Thoracic aorta (tissue), 2 donors: ENCODE measurements at places on chromosomes 3 and 15.

DNA sequence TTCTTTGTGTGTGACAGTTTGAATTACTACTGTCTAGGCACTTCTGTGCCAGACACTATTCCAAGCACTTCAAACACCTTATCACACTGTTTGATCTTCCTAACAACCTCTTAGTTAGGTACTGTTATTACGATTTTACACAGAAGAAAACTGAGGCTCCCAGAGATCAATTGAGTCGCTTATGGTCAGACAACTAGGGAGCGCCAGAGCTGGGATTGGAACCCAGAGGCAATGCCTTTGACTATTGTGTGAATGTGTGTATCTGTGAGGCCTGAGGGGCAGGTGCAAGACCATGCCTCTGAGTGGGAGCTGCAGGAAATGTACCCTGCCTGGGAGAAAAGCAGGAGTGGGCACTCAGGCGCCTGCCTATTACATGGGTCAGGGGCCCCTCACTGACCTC, 1.8 kb downstream of the TRH start:
- peaks cover 14% of the 10 kb centered on the region for H3K27me3 ChIP-seq
- H3K27ac ChIP-seq, result no peak overlapping the region
- no peak for DNase-seq
- H3K4me1 ChIP-seq, result peaks cover 20% of the 10 kb centered on the region
- no peak overlapping the region for H3K4me3 ChIP-seq

- no peak overlapping the region for H3K4me3 ChIP-seq
- no peaks in the 10 kb centered on the region for H3K4me1 ChIP-seq
- DNase-seq, result no peak
- no peaks in the 10 kb centered on the region for H3K36me3 ChIP-seq
- no peak overlapping the region for H3K27ac ChIP-seq
- no peaks in the 10 kb centered on the region for H3K27me3 ChIP-seq
Observed at GRCh38 chr15:90709278-90709677, 7.9 kb upstream of the BLM start.

DNA sequence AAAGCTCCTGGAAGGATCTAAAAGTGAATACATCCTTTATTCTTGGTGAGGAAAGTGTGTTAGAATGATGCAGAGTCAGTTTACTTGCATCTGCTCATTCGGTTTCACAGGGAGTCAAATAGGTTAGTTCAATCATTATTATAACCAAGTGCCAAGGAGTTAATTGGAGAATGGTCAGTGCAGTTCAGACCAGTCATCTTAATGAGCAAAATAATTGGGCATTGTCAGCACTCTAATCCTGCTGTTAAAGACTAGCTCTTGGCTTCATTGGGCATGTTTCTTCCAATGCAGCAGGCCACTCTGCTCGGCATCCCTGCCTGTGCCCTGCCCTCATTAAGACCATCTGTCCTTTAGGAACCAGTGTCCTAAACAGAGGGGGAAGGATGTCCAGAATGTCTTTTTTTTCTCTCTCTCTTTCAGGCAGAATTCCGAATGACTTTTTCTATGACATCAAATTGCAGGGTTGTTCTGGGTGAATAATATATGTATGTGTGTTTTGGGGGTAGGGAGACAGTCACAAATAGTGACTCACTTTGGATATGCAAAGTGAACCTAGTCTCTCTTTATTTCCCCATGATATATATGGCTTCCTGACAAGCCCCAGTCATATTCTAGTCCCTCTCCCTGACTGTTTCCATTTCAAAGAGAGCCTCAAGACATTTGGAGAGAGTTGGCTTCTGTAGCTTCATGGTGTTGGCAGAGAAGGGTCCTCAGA, 205.4 kb upstream of the TRIM42 start:
- no peak for DNase-seq
- H3K27me3 ChIP-seq, result no peaks in the 10 kb centered on the region
- H3K27ac ChIP-seq, result no peak overlapping the region
- no peaks in the 10 kb centered on the region for H3K36me3 ChIP-seq
- no peak overlapping the region for H3K4me3 ChIP-seq
- H3K4me1 ChIP-seq, result no peaks in the 10 kb centered on the region

DNA sequence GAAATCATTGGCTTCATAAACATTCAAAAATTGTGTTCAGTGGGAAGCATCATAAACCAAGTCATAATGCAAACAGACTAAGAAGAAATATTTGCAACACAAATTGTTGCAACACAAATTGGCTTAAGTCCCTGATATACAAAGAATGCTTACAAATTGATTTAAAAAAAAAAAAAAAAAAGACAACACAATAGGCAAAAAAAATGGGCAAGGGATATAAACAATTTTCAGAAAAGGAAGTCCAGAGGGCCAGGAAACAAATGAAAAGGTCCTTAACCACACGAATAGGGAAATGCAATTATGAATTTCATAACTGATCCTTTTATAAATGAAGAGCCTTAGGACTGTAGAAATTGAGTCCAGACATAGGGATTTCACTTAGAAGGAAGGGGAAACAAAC, 98.9 kb downstream of the LRRK1 start:
- H3K4me3 ChIP-seq, result no peak overlapping the region
- H3K36me3 ChIP-seq, result peaks cover 3% of the 10 kb centered on the region
- no peaks in the 10 kb centered on the region for H3K27me3 ChIP-seq

GRCh38 chr3:4323246-4324027, 20.3 kb downstream of the SETMAR start:
- no peak for DNase-seq
- H3K36me3 ChIP-seq, result peaks cover 2% of the 10 kb centered on the region

GRCh38 chr15:100263721-100264455, 77.9 kb downstream of the ADAMTS17 start:
- H3K36me3 ChIP-seq, result no peaks in the 10 kb centered on the region
- peaks cover 7% of the 10 kb centered on the region for H3K4me1 ChIP-seq
- H3K27ac ChIP-seq, result no peak overlapping the region
- no peaks in the 10 kb centered on the region for H3K27me3 ChIP-seq
- no peak for DNase-seq

DNA sequence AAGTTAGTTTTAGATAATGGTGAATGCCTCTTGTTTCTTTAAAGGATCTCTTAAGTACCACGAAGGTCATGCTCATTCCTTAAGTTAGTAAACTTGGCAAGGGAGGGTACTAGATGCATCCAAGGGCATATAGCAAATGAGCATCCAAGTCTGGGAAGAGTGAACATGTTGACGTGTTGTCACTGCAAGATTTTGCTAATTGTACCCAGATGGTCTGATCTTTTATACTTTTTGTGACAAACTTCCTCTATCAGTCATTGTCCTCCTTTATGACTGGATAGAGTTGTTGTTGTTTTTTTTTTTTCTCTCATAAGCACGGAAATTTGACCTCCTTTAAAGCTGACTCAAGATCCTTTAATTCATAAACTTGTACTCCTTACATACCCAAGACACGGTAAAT, 121.3 kb downstream of the CHST2 start:
- H3K36me3 ChIP-seq, result no peaks in the 10 kb centered on the region
- no peaks in the 10 kb centered on the region for H3K27me3 ChIP-seq
- DNase-seq, result no peak
- H3K4me3 ChIP-seq, result no peak overlapping the region
- no peak overlapping the region for H3K27ac ChIP-seq

- no peak overlapping the region for H3K4me3 ChIP-seq
- no peak overlapping the region for H3K27ac ChIP-seq
- DNase-seq, result no peak
- no peaks in the 10 kb centered on the region for H3K36me3 ChIP-seq
- no peaks in the 10 kb centered on the region for H3K27me3 ChIP-seq
Observed at GRCh38 chr15:71657141-71657540, 153.2 kb upstream of the NR2E3 start.

- no peaks in the 10 kb centered on the region for H3K27me3 ChIP-seq
- H3K27ac ChIP-seq, result no peak overlapping the region
- H3K36me3 ChIP-seq, result peaks cover 21% of the 10 kb centered on the region
Observed at GRCh38 chr3:27385504-27385903, 16.3 kb upstream of the NEK10 start.

- H3K36me3 ChIP-seq, result no peaks in the 10 kb centered on the region
- no peak for DNase-seq
- H3K4me1 ChIP-seq, result peaks cover 8% of the 10 kb centered on the region
- H3K4me3 ChIP-seq, result no peak overlapping the region
- H3K27ac ChIP-seq, result no peak overlapping the region
- H3K27me3 ChIP-seq, result no peaks in the 10 kb centered on the region
Observed at GRCh38 chr15:36109943-36110658, 469.3 kb upstream of the CDIN1 start.

- no peaks in the 10 kb centered on the region for H3K36me3 ChIP-seq
- no peak for DNase-seq
- no peak overlapping the region for H3K4me3 ChIP-seq
- no peaks in the 10 kb centered on the region for H3K27me3 ChIP-seq
Observed at GRCh38 chr15:49303003-49303402, 120.0 kb upstream of the FGF7 start.

- H3K4me1 ChIP-seq, result no peaks in the 10 kb centered on the region
- peaks cover 20% of the 10 kb centered on the region for H3K36me3 ChIP-seq
Observed at GRCh38 chr3:69058180-69058946, 6.2 kb upstream of the TMF1 start.

DNA sequence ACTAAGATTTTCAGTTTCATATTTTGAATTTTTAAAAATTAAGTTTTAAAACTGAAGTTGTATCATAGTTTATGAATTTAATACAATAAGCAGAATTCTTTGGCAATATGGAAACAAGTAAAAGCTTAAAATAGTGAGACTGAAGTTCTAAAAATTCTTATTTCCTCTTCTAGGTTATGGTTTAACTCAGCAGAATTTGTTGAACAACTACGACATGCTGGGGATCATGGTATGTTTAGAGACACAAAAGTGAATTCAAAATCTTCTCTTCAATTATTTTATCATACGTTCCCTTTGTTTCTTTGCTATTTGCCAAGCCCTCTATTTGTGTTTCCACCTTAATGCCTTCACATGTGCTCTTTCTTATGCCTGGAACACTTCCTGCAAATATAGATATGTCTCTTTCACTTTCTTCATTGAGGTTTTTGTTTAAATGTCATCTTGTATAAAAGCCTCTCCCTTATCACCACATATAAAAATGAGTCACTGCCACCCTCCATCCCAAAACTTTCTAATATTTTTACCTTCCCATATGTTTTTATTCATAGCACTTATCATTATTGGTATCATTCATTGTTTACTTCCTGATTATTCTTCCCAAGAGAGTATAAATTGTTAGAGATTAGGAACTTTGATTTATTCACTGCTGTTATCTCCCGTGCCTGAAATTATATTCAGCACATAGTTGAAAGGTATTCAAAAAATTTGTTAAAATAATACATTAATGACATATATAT, 6.4 kb downstream of the SUCNR1 start:
- no peak for DNase-seq
- no peaks in the 10 kb centered on the region for H3K27me3 ChIP-seq
- no peaks in the 10 kb centered on the region for H3K36me3 ChIP-seq
- H3K4me3 ChIP-seq, result peak overlapping the region; percentile 41
- no peak overlapping the region for H3K27ac ChIP-seq

DNA sequence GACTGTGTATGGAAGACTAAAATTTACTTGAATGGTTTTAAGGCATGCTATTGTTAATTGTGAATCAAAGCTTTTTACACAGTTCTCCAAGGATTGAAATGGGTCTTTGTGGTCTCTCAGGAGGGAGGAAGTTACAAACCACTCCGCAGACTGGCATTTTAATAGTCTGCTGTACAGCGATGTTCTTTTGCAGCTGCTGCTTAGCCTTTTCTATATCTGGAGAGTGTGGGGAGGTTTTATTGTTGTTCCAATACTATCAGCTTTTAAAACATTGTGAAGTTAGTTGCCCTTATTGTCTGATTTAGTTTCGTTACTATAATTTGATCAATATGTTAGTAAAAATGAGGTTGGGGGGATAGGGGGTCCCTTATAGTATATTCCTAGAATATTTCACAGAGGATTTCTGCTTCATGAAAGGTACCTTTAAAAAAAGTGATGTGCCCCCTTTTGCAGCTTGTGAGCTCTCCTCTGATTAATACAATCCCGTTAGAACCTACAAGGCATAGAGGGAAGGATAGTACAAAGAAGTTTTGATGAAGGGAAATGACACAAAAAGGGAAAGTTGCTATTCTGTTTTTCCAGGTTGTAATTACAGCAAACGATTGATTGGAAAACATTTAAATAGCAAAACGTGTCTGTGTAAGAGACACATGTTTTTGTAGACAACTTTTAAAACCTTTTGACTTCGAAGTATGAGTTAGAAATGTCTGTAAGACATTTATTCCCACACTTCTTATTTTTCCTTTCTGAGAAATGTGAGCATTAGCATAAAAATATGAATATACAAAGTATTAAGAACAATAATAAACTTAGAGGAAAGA, 158.3 kb upstream of the CGNL1 start:
- no peaks in the 10 kb centered on the region for H3K36me3 ChIP-seq
- H3K4me1 ChIP-seq, result peaks cover 46% of the 10 kb centered on the region
- peak overlapping the region; percentile 24 for H3K4me3 ChIP-seq
- no peak overlapping the region for H3K27ac ChIP-seq
- H3K27me3 ChIP-seq, result no peaks in the 10 kb centered on the region

GRCh38 chr15:79129235-79129634, 38.7 kb upstream of the RASGRF1 start:
- no peak for DNase-seq
- H3K4me1 ChIP-seq, result no peaks in the 10 kb centered on the region
- H3K4me3 ChIP-seq, result no peak overlapping the region
- H3K27me3 ChIP-seq, result no peaks in the 10 kb centered on the region
- H3K36me3 ChIP-seq, result no peaks in the 10 kb centered on the region

- H3K4me3 ChIP-seq, result no peak overlapping the region
- no peaks in the 10 kb centered on the region for H3K4me1 ChIP-seq
- no peak for DNase-seq
- H3K36me3 ChIP-seq, result no peaks in the 10 kb centered on the region
Observed at GRCh38 chr3:181265750-181266333, 276.3 kb upstream of the DNAJC19 start.

DNA sequence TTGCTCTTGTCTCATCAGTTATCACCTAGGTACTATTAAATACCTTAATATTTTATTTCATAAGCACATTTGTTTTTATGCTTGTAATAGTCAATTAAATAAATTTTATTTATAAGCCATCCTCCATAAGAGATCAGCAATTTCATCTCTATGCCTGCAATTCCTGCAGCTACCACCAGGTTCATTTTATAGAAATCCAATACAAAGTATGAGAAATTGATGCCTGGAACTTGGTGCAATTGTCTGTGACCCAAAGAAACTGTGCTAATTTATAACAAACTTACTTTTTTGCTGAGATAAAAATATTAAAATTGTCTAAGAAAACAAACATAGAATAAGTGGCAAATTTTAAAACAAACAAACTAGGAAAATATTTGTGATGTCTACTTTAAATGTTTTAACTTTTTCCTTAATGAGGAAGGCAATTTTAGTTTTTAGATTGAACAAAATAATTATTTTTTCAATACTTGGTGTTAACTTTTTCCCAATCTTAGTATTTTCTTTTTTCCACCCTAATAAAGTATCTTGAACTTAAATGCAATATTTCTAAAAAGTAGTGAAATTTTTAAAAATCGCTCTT, 1026.6 kb downstream of the ROBO1 start:
- no peaks in the 10 kb centered on the region for H3K27me3 ChIP-seq
- H3K36me3 ChIP-seq, result no peaks in the 10 kb centered on the region
- H3K27ac ChIP-seq, result no peak overlapping the region
- no peak overlapping the region for H3K4me3 ChIP-seq

DNA sequence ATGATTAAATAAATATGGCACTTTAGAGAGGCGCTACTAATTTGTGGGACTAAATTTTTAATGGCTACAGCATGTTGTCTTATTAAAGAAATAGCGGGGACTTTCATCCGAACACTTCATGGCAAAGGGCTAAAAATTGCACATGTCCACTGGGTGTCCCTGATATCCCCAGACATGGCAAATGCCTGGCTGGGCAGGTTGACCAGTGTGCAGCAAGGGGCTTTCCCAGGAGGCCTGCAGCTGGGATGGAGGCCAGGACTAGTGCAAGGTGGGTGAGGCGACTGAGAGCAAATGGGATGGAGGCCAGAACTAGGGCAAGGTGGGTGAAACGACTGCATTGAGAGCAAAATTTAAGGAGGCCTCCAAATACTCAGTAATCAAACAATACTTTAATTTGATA, 167.4 kb upstream of the SMAD3 start:
- peaks cover 11% of the 10 kb centered on the region for H3K4me1 ChIP-seq
- DNase-seq, result no peak
